ENCODE measurements at places on chromosomes 12 and 14.
A peak's percentile ranks its signal among the peaks of the same experiment; 100 is the strongest.

GRCh38 chr12:116393859-116394650, 116.6 kb upstream of the MED13L start:
- DNase-seq, result no peak

DNA sequence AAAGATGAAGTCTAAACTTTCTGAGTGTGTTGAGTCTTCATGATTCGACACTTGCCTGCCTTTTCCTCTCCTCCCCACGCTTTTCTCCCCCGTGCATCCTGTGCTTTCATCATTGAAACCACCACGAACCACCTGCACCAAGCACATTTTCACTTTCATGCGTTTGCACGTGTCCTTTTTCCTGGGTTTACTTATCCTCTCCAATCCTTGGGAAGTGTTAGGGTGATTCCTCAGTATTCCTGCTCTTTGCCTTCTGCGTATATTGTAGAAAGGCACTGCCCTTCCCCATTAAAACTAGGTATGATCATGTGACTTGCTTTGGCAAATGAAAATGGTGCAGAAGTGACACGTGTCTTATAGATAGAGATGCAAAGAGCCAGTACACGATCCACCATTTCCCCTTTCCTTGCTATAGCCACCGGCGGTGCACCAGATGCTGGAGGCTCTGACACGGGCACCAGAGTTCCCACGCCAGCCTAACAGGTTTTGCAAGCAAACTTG, 106.6 kb downstream of the BRMS1L start:
- no peak for DNase-seq

DNA sequence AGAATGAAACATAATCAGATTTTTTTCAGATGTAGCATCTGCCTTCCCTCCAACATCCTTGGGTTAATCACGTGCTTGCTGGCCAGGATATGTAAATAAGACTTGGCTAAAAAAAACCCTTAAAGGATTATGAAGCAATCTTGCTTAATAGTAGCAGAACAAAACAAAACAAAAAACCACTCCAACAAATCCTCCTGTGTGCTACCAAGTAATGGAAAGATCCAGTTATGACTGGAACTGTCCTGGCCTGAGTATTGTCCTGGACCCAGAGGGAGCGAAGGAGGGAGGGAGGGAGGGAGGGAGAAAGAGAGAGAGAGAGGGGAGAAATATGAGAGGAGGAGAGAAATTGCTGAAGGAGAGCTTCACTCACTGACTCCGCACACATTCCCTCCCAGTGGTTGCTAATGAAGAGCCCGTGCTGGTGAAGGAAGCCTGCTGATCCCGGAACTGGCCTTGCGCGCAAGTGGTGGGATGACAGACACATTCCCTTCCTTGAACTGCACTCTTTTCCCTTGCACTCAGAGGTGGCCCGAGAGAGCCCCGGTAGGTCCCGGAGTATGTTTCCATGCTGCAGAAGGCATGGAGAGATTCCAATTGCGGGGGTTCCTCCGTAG, 57.2 kb downstream of the HMGA2 start:
- peak; percentile 90 for DNase-seq

DNA sequence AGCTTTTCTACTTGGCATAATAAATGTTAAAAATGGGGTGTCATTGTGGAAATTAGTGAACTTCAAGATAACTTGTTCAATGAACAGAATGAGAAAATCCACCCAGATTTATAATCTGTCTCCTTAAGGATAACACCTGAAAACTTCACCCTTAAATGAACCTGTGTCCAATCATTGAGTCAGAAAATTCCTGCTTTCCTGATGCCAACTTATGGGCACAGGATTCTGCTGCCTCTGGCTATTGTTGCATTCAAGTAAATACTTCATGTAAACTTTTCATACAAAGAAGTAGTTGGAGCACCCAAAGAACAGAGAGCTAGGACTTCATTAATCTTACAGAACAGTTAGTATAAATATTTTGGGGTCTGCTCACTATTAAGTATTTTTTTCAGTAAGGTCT, 98.9 kb upstream of the PLEKHA5 start:
- DNase-seq, result no peak

GRCh38 chr12:63419154-63419553, 249.1 kb downstream of the DPY19L2 start:
- no peak for DNase-seq

GRCh38 chr12:1844661-1845409, 24.5 kb downstream of the LRTM2 start:
- no peak for DNase-seq
